NCI-H2107 (cell line): ENCODE measurements at places on chromosomes 11 and 22.

GRCh38 chr11:64358536-64358906, 441 bp upstream of the RPS6KA4 start:
- DNase-seq = no peak

DNA sequence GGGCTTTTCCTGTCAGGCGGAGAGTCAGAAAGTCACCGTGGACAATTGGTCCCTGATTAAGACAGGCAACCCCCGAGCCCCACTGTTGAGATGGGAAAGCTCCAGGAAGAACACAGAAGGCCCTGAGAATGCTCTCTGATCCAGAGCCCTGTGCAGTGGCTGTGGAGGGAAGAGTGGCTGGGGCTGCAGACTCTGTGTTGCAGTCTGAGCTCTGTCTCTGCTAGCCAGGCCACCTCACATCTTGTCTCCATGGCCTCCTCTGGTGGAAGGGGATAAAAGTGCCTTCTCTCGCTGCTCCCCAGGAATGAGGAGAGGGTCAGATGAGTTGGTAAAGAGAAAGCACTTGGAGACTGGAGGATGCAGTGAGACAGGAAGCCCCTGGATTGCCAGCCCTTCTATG, 141.2 kb downstream of the CEP164 start:
- DNase-seq = no peak

DNA sequence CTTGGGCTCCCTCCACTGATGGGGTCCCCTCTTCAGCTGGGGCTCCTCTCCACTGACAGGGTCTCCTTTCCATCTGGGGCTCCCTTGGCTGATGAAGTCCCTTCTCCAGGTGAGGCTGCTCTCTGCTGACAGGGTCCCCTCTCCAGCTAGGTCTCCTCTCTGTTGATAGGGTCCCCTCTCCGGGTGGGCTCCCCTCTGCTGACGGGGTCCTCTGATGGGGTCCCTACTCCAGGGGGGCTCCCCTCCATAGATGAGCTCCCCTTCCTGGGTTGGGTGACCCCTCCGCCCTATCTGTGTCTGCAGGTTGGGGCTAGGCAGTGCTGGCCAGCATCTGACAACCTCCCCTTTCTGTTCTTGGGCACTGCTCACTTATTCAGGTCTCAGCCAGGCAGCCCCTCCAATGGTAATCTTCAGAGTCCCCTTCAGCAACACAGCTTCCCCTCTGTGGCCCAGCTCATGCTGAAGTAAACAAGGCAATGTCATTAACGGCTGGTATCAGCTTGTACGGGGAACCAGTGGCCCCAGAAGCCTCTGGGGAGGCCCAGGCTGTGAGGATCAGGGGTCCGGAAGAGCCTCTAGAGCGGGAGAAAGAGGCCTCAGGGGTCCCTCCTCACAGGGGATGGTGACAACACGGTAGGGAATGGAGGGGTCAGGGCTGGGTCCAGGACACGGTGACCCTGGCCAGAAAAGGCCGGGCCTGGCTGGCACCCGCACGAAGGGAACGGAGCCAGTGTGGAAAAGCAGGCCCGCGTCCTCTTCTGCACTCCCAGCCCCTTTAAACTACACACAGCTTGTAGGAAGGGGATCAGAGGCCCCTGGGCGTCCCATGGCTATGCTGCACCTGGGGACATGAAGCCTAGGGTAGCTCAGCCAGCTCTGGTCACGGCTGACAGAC, 9.6 kb upstream of the CD81 start:
- DNase-seq = no peak

GRCh38 chr22:46923394-46923793, 160.9 kb downstream of the TBC1D22A start:
- no peak for DNase-seq

GRCh38 chr11:8642196-8642841, 40.1 kb downstream of the TRIM66 start:
- no peak for DNase-seq

GRCh38 chr11:22246992-22247391, 54.1 kb downstream of the ANO5 start:
- no peak for DNase-seq

DNA sequence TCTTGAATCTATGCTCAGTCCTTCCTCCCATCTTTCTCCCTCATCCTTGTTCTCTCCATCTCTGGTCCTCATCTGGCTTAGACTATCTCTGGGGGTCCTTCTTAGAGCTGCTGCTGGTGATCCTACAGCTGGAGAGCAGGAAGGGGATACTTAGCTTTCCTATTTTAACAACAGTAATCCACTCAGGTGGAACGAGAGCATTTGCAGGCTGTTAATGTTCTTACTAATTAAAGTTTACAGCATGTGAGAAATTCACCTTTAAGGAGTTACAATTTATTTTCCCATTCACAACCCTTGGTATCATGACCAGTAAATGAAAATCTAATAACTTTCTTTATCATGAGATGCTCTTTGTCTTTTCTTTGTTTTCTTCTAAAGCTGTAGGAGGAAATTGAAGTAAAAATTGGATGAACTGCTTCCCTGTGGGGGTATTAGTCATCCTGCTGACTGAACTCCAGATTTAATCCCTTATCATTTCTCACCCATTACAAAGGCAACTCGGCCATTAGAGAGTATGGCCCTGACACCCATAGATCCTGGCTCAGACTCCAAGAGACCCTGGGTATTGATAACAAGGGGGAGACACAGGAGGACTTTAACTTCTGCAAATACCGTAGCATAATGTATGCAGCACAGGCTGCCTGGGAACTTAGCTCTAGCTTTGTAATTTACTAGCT, 37.6 kb upstream of the MTNR1B start:
- no peak for DNase-seq
